Sigmoid colon (tissue), 7 donors: ENCODE measurements at places on chromosomes 4 and X. TPM values are rescaled to one million over a fixed set of nuclear protein-coding genes. Genes with fewer than 3 reads are reported as not detected.

The KLB gene
- 1.6 TPM for polyA plus RNA-seq

The FGB gene
- polyA plus RNA-seq, result not detected

The FAM53A gene
- polyA plus RNA-seq, result 1.4 TPM

DNA sequence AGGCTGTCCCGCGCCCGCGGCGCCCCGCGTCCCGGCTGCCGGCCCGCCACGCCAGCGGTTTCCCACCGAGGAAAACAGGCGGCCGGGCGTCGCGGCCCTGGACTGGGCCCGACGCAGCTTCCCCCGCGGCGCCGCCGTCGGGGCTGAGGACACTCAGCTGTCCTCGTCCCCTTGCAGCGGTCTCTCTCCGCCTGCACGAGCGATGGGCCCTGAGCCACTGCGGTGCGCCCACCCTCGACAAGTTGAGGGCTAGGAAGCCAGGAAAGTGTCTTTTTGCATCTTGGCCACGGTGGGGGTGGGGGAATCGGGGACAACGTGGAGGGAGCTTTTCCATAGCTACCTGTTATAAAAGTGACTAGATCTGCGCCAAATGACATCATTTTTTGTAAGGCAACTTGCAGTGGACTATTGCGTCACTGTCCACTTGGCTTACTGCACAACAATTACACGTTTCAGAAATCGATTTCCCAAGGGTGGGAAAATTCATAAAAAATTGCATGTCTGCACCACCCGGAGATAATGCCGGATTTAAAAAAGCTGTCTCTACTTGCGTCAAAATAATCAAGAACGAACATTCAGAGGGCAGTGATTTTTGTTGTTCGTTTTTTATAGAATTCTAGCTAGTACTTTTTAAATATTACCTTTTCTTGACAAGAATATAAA lies 1.1 kb downstream of the KLHL15 start:
- DNase-seq, result peak; percentile 79
- H3K4me1 ChIP-seq, result no peaks in the 10 kb centered on the region
- H3K27me3 ChIP-seq, result no peaks in the 10 kb centered on the region
- peak overlapping the region; percentile 54 for H3K4me3 ChIP-seq
- peak overlapping the region; percentile 98 for H3K27ac ChIP-seq

GRCh38 chrX:153744210-153745066 lies 19.6 kb upstream of the PLXNB3 start:
- peak overlapping the region; percentile 51 for H3K27ac ChIP-seq
- no peaks in the 10 kb centered on the region for H3K27me3 ChIP-seq
- H3K4me3 ChIP-seq, result peak overlapping the region; percentile 23
- no peaks in the 10 kb centered on the region for H3K4me1 ChIP-seq

DNA sequence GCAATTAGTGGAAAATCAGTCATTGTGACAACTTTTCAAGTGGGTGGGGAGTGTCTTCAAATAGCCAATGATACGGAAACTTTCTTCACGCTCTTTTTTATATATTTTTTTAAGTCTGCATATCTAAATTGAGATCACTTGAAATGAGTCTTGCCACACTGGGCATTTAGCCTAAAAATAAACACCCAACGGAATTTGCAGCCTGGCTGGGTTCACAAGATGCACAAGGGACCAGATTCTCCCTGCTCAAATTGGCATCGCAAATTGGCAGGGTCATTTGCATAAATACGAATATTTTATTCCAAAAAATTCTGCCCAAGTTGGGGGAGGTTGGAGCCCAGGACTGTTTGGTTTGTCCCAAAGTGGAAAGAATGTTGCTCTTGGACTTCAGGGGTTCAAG lies 87.6 kb downstream of the LIMCH1 start:
- H3K4me3 ChIP-seq, result no peak overlapping the region
- H3K4me1 ChIP-seq, result peaks cover 9% of the 10 kb centered on the region
- no peak overlapping the region for H3K27ac ChIP-seq
- DNase-seq, result no peak

DNA sequence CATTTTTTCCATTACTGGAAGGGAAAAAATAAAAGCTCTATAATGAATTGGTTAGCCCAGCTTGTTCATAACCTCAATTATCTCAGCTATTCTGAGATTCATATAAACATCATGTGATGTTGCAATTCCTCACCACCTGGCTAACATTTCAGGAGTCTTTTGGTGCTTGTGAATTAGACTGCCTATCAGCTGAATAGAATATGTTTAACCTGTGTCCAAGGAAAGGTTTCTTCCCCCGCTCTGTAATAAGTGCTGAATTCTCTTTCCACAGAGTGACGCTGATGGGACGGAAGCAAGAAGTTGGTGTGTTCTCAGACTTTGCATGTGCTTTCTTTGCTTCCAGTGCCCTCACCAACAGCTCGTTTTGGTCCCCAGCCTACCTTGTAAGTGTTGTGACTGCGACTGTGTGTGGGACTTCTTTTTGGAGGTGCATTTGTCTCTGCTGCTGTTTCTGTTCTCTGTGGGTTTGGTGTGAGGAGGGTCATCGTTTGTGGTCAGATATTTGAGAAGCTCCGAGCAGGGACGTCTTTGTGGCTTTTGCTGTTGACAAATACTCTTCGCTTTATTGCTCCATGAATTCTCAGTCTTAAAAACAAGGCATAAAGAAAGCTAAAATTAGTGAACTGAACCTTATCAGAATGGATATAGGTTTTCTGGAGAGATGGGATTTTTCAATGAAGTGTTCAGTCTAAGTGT lies 61.7 kb downstream of the PPARGC1A start:
- no peak for DNase-seq
- H3K4me3 ChIP-seq, result no peak overlapping the region
- no peaks in the 10 kb centered on the region for H3K4me1 ChIP-seq
- H3K27ac ChIP-seq, result no peak overlapping the region
- H3K27me3 ChIP-seq, result no peaks in the 10 kb centered on the region

GRCh38 chr4:79297479-79297878 lies 28.4 kb downstream of the NAA11 start:
- no peak for DNase-seq
- H3K27ac ChIP-seq, result no peak overlapping the region
- no peaks in the 10 kb centered on the region for H3K27me3 ChIP-seq
- no peaks in the 10 kb centered on the region for H3K36me3 ChIP-seq
- no peak overlapping the region for H3K4me3 ChIP-seq

DNA sequence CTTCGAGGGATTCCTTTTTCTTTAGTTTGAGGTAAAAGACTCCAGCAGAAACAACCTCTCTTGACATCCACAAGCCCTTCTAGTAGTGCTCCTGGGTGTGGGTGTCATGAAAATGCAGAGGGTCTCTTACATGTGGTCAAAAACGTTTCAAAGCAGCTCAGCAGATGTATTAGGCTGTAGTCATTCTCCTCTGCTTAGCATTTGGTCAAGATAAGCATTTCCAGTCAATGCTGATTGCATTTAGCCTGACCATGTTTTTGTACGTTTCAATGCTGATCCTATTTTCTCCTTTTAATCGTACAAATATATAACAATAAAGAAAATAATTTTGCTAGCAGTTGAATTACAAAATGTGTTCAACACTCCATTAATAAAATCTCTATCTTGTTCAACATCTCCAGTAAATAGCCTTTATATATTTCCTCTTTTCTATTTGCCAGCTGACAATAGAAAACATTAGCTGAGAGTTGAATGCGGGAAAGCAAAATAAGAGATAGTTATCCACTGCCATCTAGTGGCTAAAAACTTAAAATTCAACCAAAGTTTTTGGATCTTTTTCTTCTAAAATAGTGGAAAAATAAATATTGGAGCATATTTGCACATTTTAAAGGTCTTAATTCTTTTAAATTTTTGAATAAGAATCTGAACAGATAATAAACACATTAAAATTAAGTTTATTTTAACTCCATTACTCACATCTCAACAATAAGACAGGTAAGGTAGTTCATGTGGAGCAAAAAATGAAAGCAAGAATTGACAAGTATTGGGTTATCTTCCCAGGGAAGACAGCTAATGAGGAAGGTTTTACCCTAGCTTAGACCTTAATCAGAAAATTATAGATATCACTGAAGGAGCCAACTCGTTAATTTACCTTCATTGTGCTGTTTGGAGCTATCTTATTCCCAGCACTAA lies 15.2 kb upstream of the PACRGL start:
- H3K4me3 ChIP-seq, result no peak overlapping the region
- peaks cover 8% of the 10 kb centered on the region for H3K4me1 ChIP-seq

The TBX22 gene
- not detected for polyA plus RNA-seq
